Stimulated activated CD8-positive, alpha-beta memory T cell treated with anti-CD3 and anti-CD28 coated beads, Interleukin-7, amount 100 ng/mL, for 1 hour (primary cell): ENCODE measurements at places on chromosomes 1 and 21.

- DNase-seq: no peak
Observed at GRCh38 chr1:106360252-106360651, 696.2 kb upstream of the PRMT6 start.

GRCh38 chr1:68196676-68197075, 35.6 kb downstream of the WLS start:
- DNase-seq: no peak

- no peak for DNase-seq
Observed at GRCh38 chr1:17470021-17470799, 30.7 kb upstream of the RCC2 start.

DNA sequence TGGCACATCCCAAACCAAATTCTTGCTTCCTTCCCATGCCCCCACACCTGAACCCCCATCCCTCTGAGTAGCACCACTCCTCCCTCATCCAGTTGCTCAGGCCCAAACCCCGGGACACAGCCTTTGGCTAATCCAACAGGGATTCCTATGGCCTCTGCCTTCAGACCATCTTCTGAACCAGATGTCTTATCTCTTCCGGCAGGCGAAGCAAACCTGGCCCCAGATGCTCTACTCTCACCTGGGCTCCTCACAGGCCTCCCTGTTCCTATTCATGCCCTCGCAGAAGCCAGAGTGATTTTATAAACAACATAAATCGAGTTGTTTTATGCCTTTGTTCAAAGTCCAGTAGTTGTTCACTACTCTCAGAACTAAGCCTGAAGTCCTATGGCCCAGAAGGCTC, 12.5 kb upstream of the KCNA2 start:
- no peak for DNase-seq

DNA sequence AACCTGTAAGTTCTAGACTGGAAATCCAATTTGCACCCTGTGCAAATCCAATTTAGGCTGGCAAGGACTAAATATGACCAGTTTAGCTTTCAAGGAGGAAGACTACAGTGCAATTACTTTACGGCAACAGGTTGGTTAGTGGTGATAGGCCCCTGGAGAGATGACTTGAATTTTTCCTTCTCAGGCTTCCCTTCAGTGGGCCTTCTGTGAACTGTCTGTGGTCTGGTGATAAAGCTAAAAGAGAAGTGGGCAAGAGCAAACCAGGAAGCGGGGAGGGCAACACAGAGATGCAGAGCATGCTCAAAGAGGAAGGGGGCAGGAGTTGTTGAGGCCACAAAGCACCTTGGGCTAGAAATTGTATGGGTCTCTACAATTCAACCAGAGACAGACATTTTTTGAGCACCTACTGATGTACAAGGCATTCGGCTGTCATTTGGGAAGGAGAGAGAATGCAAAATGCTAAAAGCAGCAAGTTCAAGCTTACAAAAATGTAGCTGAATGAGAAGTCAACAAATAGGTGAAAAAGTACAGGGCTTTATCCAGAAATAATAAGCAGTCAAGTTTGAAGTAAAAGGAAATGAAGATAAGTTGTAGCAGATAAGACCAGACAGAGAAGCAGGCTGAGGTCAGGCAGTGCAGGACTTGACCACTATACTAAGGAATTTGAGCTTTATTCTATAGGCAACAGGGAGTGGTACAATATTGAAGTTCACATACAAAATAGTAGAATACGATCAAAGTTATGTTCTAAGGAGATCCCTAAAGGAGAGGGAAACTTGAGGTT, 23.9 kb downstream of the INPP5B start:
- DNase-seq: no peak

GRCh38 chr1:214638459-214638807, 35.4 kb downstream of the CENPF start:
- DNase-seq: no peak

DNA sequence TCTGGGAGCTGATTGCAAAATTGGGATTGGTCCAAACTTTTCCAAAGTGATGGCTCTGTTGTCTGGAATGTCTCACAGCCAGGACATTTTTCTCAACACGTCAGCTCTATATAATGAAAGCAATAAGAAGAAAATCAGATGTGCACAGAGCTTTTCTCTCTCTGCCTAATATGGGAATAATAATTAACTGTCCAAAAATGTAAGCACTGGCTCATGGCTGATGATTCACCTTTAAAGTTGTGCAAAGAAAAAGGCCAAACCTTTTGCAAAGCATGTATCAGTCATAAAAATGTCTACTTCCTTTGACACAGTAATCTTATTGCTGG, 30.4 kb downstream of the ZNF281 start:
- DNase-seq: no peak

- DNase-seq: no peak
Observed at GRCh38 chr1:54006508-54006907, 11.5 kb downstream of the LDLRAD1 start.

DNA sequence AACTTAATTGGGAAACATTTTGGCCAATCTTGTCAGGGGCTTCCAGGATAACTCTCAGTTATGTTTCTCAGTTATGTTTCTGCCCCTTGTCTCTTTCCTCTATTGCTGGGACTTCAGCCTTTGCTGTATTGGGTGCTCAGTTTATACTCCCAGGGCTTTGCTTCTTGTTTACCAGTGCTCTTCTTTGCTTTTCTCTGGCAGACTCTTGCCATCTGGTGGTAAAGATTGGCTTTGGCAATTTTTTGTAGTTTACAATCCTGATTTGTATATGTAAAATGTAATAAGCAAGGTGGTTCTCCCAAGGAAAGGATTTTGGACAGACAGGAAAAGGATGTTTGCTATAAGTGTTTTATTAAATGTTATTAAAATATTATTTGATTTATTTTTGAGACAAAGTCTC, 37.9 kb downstream of the FABP3 start:
- no peak for DNase-seq

DNA sequence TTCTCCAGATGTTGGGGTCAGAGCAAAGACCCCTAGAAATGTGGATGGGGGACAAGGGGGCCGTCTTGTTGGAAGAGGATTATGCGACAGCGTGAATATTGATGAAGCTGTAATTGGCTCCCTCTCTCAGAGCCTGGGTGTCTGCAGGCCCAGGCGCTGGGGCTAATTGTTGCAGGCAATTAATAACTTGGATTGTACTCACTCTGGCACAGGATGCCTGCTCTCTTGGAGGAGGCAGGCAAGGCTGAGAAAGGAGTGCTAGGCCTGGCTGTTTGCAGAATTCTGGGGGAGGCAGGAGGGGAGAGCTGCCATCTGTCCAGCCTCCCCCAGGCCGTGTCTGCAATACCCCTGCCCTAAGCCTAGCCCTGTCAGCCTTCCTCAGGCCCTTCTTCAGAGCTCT, 4.1 kb upstream of the DISP3 start:
- no peak for DNase-seq

DNA sequence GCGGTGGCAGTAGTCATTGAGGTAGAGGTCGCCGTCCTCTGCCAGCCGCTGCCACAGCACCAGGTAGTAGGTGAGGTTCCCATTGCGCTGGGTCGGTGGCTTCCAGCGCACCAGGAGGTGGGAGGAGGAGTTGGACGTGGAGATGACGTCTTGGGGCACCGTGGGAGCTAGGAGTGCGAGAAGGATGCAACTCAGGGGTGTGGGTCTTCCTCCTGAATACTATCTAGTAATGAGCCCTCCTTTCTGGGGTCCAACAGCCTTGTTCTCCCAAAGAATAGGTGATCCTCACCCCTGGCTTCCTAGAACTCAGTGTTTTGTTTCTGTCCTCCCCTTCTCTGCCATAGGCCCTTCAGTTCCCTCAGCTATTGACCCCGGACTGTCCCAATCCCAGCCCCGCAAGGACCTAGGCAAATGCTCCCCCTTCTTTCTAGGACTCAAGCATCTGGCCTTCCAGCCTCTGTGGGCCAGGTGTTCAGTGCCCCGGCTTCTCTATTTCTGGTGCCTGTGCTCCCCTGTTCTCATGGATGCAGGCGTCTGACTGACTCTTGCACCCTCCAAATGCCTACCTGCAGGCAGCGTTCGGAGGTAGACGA, 12.9 kb downstream of the INSRR start:
- no peak for DNase-seq

DNA sequence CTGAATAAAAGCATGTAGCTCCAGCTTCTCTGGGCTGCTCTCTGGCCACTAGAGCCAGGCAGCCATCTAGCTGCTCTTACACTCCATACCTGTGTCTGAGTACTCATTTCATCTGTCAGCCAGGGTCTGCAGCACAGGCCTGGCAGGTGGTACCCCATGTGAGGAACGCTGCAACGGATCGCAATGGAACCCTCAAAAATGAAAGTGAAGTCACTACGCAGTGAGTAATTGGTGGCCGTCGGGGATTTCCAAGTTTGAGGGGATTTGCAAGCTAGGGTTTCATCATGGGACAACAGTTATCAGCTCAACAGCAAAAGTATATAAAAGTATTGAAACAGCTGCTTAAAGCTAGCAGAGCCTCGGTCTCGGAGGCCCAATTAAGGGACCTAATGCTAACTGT, 186.7 kb downstream of the HFM1 start:
- no peak for DNase-seq

GRCh38 chr1:6130036-6130435, 50.1 kb downstream of the CHD5 start:
- no peak for DNase-seq

GRCh38 chr1:6580119-6580592, 362 bp downstream of the ZBTB48 start:
- DNase-seq: no peak

- DNase-seq: no peak
Observed at GRCh38 chr1:183783767-183784637, 20.9 kb upstream of the RGL1 start.

DNA sequence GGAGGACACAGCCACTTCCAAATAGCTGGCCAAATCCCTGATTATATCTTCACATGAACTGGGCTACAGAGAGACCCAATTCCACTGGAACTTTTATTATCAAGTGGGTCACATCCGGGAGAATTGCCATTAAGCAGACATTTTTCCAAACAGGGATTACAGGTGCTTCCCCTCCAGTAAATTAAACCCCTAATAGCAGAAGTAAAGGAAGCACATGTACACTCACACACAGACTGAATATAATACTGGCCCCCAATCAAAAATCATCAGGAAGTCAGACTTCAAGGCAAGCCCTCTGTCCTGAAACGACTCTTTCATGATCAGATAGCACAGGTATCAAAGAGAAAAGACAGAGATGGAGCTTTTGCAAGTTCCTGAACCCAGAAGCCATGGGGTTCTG, 118.6 kb upstream of the PPP2R5A start:
- DNase-seq: no peak

- DNase-seq: no peak
Observed at GRCh38 chr21:34907461-34908418, 141.4 kb downstream of the RUNX1 start.

- no peak for DNase-seq
Observed at GRCh38 chr1:112964347-112964746, 8.4 kb upstream of the SLC16A1 start.

DNA sequence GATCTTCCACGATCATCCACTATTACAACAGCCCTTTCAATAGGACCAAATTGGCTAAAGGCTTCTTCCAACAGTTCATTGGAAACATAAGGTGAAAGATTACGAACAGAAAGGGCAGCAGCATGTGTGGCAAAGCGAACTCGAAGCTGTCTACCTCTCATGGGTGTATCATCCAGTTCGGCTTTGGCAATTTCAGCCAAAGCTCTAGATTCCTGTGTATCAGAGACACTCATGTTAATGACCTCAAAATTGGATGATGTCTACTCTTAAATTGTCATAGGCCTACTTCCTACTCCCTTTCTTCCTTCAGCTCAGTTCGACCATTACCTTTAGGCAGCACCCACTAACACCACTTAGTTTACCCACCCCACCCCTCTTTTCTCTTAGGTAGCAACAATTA, 2.2 kb downstream of the SFPQ start:
- DNase-seq: no peak

DNA sequence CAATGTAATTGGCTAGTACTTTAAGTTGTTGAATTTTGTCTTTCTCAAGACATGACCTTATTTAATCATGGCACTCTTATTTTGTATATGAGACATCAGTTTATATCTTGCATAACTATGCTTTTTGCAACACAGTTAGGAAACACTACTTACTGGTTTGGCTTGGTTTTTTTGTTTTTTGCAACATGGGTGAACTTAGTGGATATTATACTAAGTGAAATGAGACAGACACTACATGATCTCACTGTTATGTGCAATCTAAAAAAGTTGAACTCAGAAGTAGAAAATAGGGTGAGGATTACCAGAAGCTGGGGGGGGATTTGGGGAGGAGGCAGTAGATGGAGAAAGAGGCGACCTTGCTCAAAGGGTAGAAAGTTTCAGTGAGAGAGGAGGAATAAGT, 132.1 kb downstream of the PLA2G4A start:
- no peak for DNase-seq

DNA sequence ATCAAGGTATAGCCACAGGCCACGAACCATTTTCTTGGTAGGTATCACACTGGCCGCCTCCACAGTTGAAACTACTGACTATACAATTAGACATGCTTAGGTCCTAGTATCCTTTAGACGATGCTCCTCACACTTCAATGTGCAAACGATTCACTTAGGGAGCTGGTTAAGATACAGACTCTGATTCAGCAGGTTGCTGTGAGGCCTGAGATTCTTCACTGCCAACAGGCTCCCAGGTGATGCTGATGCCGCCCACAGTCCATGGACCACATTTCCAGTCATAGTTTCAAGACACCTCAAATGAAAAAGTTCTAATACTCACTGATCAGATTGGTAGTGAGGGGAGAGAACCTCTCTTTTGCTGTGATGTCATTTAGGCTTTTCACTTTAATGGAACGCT, 6.8 kb downstream of the ATP5PO start:
- no peak for DNase-seq

DNA sequence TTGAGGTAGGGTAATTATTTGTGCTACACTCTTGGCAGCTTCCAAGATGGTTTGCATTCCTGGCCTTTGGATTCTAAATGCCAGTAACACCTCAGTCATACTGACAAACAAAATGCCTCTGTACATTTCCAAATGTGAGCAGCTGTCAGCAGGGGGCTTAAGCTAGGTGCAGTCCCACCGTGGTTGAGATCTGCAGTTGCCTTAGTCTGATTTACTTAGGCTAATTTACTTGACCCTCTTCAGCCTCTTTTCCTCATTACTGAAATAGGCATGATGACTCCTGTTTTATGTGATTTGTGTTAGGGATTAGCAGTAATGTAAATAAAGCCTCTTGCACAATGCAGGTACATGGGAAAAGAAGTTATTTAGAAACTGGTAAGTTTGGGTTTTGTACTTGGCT, 13.5 kb upstream of the SPATA1 start:
- no peak for DNase-seq

- DNase-seq: no peak
Observed at GRCh38 chr1:18452550-18452949, 28.2 kb upstream of the KLHDC7A start.
